ENCODE measurements at places on chromosomes 11 and 22. TPM values are rescaled to one million over a fixed set of nuclear protein-coding genes. Genes with fewer than 3 reads are reported as not detected.

Gene PPP2R5B
- 29.4 TPM for total RNA-seq

- DNase-seq = no peak
Measured at GRCh38 chr22:39101226-39101625, 4.2 kb downstream of the APOBEC3H start.

Gene POLA2
- total RNA-seq = 9.5 TPM

- DNase-seq = no peak
Measured at GRCh38 chr22:21714786-21715185, 20.8 kb downstream of the YPEL1 start.

Gene MRGPRX3
- not detected for total RNA-seq

Gene OR5B3
- total RNA-seq = not detected

Gene ASCL2
- 2.2 TPM for total RNA-seq

GRCh38 chr11:86143087-86144030, 74.5 kb upstream of the PICALM start:
- DNase-seq = no peak
